H1 (cell line): ENCODE measurements at places on chromosomes 2 and 18. TPM values are rescaled to one million over a fixed set of nuclear protein-coding genes. Genes with fewer than 3 reads are reported as not detected.

The ABCB11 gene
- total RNA-seq: not detected in 2 replicates

The FEV gene
- not detected in 2 replicates for total RNA-seq

The MEX3C gene
- total RNA-seq: 102 and 103 TPM in 2 replicates

The KCNJ3 gene
- 0.50 and 0.80 TPM in 2 replicates for total RNA-seq

The LRRFIP1 gene
- 68.6 and 75.8 TPM in 2 replicates for total RNA-seq

The RGPD3 gene
- total RNA-seq: 0.17 TPM in 1 of 2 replicates, not detected in the other

The GALR1 gene
- total RNA-seq: 0.98 and 1.6 TPM in 2 replicates

The TUBA3E gene
- not detected in 2 replicates for total RNA-seq

The ALPP gene
- 0.15 TPM in 1 of 2 replicates, not detected in the other for total RNA-seq

The IL18R1 gene
- 0.54 TPM in 1 of 2 replicates, not detected in the other for total RNA-seq

The SPDYA gene
- 0.27 and 0.35 TPM in 2 replicates for total RNA-seq

The BARD1 gene
- total RNA-seq: 29.8 and 32.3 TPM in 2 replicates
